Stimulated activated CD4-positive, alpha-beta T cell treated with anti-CD3 and anti-CD28 coated beads, Interleukin-4, amount 100 ng/mL, for 4 hours (primary cell): ENCODE measurements at places on chromosomes 5 and 9.

DNA sequence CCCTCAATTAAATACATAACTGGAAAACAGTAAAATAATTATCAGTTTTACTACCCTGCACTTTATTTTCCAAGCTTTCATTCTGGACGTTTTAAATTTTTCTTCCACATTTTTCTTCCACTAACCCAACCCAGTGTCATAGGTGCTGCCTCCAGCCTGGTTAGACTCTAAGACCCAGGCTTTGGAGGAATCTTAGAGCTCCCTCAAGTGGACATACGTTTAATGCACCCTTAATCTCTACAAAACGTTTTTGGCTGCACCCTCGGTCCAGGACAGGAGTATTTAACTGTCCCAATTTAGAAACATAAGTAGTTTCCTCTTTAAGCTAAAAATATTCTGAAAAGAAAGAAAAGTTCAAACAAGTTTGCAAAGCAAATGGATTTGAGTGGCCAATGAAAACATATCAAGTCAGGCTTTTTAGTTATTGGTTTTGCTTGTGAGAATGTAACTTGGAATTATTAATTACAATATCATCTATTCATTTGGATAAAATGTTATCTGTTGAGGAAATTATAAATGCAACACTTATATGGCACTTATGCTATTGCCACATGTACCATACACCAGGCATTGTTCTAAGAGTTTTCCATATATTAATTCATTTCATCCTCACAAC is 38.9 kb downstream of the CDH6 start:
- no peak for DNase-seq

GRCh38 chr9:69971643-69972449 is 71.8 kb upstream of the MAMDC2 start:
- DNase-seq: peak; percentile 5

GRCh38 chr9:76323490-76323889 is 70.7 kb downstream of the RFK start:
- DNase-seq: no peak

GRCh38 chr9:80932181-80932580 is 757.2 kb downstream of the TLE1 start:
- no peak for DNase-seq

GRCh38 chr5:34008802-34009201 is 952 bp upstream of the AMACR start:
- no peak for DNase-seq

- no peak for DNase-seq
Observed at GRCh38 chr9:18896531-18897179, 136.4 kb downstream of the SAXO1 start.

- no peak for DNase-seq
Observed at GRCh38 chr5:76358-77169, 15.4 kb upstream of the PLEKHG4B start.

- DNase-seq: no peak
Observed at GRCh38 chr5:177355868-177356168, 1.9 kb upstream of the RGS14 start.
